ENCODE measurements at places on chromosomes 6 and 20. TPM values are rescaled to one million over a fixed set of nuclear protein-coding genes. Genes with fewer than 3 reads are reported as not detected.

TSBP1 gene
- not detected for total RNA-seq

IFNGR1 gene
- total RNA-seq, result 18.4 TPM

RAB44 gene
- total RNA-seq, result not detected

EPB41L1 gene
- total RNA-seq, result 0.13 TPM

MARCKS gene
- total RNA-seq, result 0.08 TPM

LY6G5C gene
- 3.5 TPM for total RNA-seq

All from activated CD8-positive, alpha-beta memory T cell treated with anti-CD3 and anti-CD28 coated beads for 36 hours (primary cell).